CD4-positive, alpha-beta T cell treated with Interleukin-6 for 4 hours (primary cell): ENCODE measurements at places on chromosomes 7 and 10.

DNA sequence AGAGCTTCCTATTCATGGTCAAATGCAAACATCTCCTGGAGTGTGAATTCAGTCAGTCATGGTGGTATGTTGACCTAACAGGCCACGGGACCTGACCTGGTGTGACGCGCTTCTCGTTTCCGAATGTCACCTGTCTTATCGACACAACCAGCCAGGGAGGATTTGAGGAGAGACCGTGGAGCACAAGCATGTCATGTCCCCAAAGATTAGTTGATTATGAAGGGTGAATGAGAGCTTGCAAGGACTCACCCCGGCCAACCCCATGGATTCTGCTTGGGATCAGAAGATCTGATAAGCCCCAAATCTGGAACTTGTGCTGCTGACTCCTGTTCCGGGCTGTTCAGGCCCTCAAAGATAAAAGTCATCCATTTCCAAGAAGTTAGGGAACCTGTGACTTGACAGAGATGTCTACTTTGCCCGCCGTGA is 10.5 kb downstream of the ADRA2A start:
- no peak for DNase-seq

GRCh38 chr10:124039483-124040013 is 53.9 kb downstream of the CHST15 start:
- no peak for DNase-seq

DNA sequence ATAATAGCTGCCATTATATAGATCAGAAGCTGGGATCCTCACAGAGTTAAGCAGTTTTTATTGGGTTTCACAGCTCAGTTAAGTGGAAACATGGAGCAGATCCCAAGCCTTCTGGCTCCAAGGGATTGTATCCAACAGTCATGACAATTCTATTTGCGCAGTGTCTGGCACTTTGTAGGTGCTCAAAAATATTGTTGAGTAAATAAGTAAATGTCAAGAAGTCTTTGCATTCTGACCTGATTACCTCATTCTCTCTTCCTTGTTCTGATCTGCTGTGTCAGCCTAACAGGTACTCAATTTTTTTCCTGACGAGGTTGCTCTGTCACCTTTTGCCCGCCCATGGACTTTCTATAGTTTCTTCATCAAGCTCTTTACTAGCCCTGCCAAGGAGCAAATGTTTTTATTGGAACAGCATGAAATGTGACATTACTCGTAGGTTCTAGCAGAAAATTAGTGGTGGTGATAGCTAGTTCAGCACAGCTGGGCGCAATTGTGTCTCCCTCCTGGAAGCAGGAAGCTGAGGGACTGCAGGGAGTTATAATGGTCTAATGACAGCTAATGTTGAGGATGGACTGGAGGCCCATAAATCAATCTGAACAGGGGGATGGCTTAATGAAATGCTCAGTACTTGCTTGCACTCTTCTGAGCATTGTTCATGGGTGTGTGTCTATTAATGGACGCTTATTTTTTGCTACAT is 680.2 kb downstream of the CCSER2 start:
- no peak for DNase-seq

- DNase-seq: no peak
Observed at GRCh38 chr7:135712182-135712782, 15.7 kb downstream of the SLC13A4 start.

- DNase-seq: no peak
Observed at GRCh38 chr7:44063894-44064651, 1.3 kb downstream of the PGAM2 start.

DNA sequence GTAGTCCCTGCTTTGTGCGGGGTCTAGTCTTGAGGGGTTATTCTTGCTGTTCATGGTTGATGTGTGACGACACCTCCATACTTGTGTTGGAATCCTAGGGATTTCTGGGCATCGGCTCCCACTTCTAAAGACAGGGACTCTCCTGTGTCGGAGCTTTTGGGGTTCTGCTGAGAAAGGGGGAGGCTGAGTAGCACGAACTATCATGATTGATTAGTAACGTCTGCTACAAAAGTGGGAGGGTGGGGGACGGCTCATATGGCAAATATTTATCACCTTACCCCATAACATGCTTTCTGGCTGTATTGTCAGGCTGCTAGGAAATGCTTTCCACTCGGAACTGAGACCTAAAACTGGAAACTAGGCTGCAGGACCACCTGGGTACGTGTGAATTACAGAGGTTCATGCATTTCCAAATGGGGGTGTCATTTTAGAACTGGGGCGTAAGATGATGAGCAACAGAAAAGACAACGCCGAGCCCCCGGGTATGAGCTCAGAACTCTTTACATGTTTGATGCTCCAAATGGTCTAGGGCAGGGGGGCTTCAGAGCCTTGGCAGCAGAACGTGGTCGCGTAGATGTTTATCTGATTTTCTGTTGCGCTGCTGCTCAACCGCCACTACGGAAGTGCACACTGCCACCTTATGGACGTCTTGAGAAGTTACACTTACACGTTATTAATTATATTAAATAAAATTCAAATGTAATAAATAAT is 15.1 kb upstream of the NME8 start:
- peak; percentile 56 for DNase-seq

DNA sequence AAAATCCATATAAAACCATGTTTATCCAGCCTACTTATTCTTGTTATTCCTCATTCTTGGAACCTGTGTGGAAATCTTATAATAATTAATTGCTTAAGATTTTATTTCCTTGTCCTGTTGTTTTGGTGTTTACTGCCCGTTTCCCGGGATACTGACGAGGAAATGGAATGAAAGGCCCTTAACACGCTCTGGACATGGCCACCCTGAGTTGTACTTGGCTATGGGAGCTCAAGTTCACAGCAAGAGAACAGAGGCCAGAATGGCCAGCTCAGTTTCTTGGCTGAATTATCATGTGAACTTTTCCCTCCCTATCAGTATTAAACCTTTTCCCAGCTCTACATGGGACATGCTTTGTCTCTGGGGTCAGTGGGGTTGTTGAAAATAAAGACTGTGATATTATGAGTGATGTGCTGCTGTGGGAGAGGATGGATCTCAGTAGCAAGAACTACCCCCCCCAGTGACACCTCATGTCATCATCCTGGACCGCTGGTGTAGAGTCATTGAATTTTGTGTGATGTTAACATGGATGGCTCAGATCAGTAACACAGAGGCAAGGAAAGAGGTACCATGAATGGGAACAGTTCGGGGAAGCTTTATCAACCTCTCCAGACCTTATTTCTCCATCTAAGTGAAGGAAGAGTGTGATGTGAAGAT is 87.0 kb upstream of the IGFBP3 start:
- no peak for DNase-seq

GRCh38 chr10:18438361-18439126 is 212.8 kb downstream of the NSUN6 start:
- no peak for DNase-seq

GRCh38 chr10:60944058-60944909 is at the start of gene RHOBTB1:
Gene RHOBTB1 (minus strand): TSS chr10:60944185. CDS start chr10:60911542, 32,643 bp downstream.
- DNase-seq: no peak

DNA sequence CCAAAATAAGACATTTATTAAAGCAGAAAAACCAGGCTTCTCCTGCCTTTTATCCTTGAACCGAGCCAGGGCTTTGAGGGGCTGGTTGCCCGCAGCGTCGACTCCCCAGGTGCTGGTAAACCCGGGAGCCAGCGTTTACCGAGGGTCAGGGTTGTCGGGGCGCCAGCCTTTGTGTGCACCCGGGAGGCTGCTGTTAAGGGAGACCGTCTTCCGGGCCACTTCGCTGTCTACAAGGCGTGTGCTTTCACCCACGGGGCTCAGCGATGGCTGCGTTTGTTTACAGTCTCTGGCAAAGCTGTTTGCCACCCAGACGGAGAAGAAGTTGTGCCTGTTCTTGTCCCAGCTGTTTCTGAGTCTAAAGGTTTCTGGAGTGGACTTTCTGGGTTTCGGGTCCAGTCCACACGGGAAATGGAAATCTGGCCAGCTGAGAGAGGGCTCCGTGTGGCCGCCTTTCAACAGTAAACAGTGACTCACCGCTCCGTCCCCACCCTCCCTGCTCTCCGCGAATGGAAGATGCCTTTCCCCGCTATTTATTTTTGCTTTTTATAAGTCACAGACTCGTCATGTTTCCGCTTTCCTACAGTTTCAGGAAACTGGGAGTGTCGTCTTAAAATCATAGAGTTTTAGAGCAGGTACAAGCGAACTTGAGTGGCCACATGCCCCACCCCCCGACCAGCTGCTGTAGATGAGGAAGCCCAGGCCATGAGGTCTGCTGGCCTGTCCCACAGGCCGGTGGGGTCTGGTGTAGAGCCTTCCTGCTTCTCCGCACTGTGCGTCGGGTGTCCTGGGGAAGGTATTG is 2.2 kb downstream of the MAFK start:
- peak; percentile 78 for DNase-seq
